Fibroblast of villous mesenchyme (primary cell): ENCODE measurements at places on chromosomes 2 and 18.

DNA sequence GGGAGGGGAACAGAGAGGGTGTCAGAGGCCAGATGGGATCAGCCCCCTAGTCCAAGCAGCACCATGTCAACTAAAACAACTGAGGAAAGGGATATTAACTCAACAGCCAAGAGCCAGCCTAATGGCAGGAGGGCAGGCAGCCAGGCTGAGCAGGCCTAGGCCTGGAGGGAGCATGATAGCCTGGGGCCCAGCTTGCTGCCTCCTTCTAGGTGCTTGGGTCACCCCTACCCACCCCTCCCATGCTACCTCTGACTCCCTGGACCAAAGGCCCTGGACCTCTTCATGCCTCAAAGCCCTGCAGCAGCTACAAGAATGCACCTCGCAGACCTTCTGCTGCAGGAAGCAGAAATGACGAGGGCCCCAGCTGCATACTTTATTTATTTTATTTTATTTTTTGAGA lies 22.1 kb upstream of the TNS1 start:
- DNase-seq: no peak

- no peak for DNase-seq
Measured at GRCh38 chr2:85174943-85175342, 41.8 kb downstream of the TCF7L1 start.

DNA sequence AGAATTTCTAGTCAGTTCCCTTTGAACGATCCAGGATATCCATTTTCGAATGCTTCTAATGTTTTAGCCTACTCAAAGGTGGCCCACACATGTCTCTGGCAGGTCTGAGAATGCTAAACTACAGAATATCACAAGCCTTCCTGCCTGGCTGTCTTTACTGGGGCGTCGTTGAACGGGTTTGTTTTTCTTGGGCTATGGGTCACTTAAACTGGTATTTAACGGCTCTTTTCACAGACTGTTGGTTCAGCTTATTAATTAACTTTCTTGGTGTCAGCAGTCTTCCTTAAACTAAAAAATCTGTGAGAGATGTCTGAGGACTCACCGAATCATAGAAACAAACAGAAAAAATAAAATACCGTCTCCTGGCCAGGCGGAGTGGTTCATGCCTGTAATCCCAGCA lies 563.2 kb upstream of the NRP2 start:
- no peak for DNase-seq

DNA sequence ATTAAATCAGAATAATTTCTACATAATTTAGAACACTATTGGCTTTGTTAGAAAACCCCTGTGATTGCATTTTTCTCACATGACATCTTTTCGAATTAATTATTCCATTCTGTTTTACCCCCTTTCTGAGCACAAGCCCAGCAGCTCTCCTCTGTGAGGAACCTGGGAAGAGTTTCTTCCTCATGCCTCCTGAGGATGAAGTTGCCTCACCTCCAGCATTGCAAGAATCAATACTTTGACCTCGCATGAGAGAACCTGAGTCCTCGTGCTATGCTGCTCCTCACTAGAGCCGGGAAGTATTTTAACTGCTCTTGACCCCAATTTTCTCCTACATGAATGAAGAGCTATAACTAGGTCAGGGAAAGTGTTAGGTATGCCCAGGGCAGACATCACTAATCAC lies 77.1 kb upstream of the RAPH1 start:
- no peak for DNase-seq

GRCh38 chr2:241458687-241459086 lies 49.7 kb downstream of the STK25 start:
- no peak for DNase-seq

DNA sequence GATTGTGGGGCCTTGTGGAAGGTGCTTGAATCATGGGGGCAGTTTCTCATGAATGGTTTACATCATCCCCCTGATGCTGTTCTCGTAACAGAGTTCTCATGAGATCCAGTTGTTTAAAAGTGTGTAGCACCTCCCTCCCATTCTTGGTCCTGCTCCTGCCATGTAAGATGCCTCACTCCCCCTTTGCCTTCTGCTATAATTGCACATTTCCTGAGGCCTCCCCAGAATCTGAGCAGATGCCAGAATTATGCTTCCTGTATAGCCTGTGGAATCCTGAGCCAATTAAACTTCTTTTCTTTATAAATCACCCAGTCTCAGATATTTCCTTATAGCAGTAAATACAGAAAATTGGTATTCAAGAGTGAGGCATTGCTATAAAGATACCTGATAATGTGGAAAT lies 15.6 kb upstream of the WDR75 start:
- no peak for DNase-seq

- DNase-seq: no peak
Measured at GRCh38 chr18:54100920-54101470, 123.5 kb downstream of the MBD2 start.

- no peak for DNase-seq
Measured at GRCh38 chr18:28126768-28127167, 50.2 kb downstream of the CDH2 start.

- DNase-seq: peak; percentile 81
Measured at GRCh38 chr18:6807515-6808257, 78.2 kb downstream of the ARHGAP28 start.

- peak; percentile 89 for DNase-seq
Measured at GRCh38 chr18:2826581-2826980, 20.2 kb upstream of the EMILIN2 start.

DNA sequence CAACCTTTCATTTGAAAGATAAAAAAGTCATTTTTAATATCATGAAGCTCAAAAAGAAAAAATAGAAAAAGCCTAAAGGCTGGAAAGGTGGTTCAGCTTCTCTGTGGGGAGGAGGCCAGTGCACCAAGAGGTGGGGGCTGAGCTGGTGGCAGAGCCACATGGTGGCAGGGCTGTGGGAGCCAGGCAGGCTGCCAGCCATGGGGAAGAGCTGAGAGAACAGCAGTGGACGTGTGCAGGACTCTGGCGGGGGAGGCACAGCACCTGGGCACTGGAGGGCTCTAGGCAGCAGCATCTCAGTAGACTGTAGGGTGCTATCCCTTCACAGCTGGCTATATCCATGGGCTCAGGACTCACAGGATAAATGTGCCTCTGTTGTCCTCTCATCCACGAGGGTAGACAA lies 47.8 kb downstream of the STK25 start:
- no peak for DNase-seq

- DNase-seq: peak; percentile 95
Measured at GRCh38 chr2:11583840-11584524, 50.1 kb downstream of the GREB1 start.

DNA sequence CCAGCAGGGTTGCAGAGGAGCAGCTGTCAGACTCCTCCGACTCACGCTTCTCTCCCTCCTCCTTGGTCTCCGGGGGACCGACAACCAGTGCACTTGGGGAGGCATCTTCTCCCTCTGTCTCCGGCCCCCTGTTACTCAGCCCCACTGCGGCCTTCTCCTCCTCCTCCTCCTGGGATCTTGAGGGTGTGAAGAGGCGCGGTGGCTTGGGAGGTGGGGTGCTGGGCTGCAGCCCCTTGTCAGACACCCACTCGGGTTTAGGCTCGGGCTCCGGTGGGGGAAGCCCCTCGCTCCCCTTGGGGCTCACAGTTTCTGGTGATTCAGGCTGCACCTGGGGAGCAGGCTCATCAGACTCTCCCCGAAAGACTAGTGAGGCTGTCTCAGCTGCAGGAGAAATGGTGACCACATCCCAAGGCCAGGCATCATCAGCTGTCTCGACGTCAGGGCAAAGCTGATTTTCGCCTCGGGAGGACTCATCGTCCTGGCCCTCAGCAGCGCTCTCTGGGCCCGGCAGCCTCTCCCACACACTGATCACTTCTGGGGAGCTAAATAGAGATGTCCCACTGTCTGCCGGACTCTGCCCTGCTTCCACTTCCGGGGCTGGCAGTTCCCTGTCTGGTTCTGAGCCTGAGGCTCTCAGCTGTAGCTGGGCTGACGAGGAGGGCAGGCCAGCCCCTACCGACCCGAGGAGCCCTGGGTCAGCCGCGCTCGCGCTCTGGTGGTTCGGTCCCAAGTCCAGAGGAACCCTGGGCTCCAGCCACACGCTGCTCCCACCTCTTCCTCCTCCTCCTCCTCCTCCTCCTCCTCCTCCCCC lies 9.0 kb upstream of the SFXN5 start:
- DNase-seq: no peak

DNA sequence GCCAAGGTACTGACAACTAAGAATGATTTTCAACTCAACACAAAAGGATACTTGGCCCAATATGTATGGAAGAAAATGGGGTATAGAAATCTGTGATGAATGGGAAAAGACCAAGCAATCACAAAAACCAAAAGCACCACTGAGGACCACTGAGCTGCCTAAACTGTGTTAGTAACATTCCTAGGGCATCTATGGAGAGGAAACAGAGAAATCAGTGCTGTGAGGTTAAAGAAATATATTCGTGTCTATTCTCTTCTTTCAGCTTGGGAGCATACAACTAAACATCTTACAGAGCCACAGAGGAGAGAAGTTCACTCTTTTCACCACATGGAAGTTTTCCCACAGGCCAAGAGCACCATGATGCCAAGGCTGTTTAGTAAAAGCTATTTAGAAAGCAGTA lies 47.3 kb upstream of the CALCRL start:
- DNase-seq: no peak

DNA sequence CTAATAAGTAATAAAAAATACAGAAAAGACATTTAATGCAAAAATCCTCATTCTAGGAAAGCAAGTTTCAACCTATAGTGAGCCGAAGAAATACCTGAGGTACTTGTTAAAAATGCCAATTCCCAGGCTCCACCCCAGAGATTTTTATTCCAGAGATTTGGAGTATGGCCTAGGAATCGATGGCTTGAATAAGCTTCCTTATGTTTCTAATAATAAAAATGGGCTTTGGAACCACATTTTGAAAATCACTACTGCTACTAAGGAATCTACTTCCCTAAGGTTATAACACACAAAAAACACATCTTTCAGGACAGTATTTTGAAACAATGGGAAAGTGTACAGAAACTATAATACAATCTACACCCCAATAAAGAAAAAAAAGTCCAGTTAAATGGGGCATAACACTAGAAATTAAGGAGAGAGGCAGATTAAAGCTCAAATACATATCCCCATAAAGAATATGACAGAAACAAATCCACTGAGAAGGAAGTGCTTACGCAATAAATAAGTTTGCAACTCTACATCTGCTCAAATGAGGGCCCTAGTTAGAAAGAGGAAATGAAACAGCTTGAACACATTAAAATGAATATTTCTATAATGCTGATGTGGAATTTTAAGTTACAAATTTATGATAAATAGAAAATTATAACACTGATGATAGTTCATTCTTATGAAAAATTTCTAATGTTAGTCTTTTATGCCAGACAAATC lies 103.7 kb downstream of the EPB41L3 start:
- DNase-seq: no peak

GRCh38 chr2:174952607-174953006 lies 52.6 kb downstream of the CHN1 start:
- DNase-seq: peak; percentile 61

DNA sequence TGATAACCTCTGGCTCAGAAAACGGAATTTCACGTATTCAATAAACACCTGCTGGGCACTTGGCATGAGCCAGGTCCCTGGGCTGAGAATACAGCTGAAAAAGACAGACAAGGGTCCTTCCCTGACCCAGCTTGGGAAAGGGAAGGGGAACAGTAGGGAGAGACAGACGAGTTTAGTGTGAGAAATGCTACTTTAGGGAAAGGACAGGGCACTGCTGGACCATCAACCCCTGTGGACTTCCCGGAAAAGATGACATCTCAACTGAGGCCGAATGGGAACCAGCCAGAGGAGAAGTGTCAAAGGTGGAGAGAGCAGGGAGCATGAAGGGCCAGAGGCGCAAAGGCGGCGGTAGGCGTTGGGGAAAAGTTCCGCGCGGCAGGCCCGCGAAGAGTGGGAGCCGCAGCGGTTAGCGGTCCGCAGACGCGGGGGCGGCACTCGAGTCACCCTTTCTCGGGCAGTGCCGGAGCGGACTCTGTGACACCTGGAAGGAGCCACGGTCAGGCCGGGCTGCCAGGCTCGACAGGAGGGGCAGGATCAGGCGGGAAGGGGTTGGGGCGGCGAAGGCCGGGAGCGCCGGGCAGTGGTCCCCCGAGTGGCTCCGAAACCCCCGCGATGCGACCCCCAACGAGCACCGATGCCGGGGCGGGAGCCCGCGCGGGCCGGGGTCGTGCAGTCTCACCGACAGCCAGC lies 519 bp downstream of the TEX261 start:
- DNase-seq: peak; percentile 22
